ENCODE measurements at places on chromosomes 3 and 15. TPM values are rescaled to one million over a fixed set of nuclear protein-coding genes. Genes with fewer than 3 reads are reported as not detected.

The ADAMTS17 gene
- total RNA-seq = 10.6 TPM

The TP63 gene
- total RNA-seq = 0.45 TPM

The PLXND1 gene
- 78.8 TPM for total RNA-seq

The ARPP21 gene
- total RNA-seq = not detected

DNA sequence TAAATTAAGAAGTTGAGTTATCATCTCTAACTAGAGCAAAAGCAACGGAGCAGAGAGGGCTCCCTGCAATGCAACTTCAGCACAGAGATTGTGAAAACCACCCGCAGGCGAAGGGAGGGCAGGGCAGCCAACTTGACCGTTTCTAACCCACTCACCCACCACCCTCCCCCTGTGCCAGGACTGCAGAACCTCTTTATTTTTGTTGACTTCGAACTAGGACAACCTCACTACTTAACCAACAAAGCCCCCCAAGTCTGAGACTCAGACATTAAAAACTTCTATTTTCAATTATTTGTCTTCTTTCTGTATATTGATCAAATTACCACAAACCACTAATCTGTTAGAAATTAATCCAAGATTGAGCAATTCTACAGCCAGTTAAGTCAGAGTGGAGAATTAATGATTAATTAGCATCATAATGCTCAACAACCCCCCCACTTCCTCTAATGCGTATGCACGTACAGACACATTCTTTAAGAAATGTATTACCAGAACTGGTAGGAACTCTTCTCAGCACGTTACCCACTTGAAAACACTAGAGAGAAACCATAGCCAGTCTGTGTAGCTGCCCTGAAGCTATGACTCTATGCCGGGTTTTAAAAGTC, 2.0 kb downstream of the MGLL start:
- H3K4me3 ChIP-seq = peak overlapping the region; percentile 43
- peaks cover 64% of the 10 kb centered on the region for H3K27me3 ChIP-seq
- H3K4me1 ChIP-seq = peaks cover 15% of the 10 kb centered on the region
- peaks cover 6% of the 10 kb centered on the region for H3K36me3 ChIP-seq
- DNase-seq = no peak

DNA sequence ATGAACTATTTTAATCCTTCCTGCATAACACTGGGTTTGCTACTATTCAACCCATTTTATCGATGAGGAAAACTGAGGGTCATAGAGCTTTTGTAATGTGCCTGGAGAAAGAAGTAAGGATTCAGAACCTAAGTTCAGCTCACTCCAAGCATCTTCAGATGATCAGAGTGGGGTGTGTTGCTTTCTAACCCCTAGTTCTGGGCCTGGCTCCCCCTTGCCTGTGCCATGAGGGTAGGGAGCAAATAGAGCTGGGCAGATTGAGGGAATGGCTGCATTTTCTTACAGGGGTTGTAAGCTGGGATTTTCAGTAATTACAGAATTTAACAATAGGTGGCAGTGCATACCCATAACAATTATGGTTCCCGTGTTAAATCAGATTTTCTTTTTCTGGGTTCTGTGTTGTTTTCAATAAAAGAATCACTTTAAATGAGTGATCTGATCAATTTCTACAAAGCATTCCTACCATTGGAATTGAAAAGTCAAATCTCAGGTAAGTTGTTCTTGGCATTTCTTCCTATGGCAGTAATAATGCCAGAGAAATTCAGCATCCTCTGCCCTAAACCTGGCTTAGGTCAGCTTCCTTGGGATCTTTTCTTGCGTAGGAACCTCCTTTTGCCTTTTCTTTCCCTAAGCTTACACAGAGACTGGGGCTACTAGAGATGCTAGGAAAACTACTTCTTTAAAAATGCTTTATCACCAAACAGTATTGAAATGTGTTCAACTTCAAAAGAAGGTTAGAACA, 103.8 kb upstream of the IL12A start:
- H3K27me3 ChIP-seq = peaks cover 46% of the 10 kb centered on the region
- no peak overlapping the region for H3K27ac ChIP-seq
- no peak overlapping the region for H3K4me3 ChIP-seq
- no peak for DNase-seq
- H3K36me3 ChIP-seq = no peaks in the 10 kb centered on the region

DNA sequence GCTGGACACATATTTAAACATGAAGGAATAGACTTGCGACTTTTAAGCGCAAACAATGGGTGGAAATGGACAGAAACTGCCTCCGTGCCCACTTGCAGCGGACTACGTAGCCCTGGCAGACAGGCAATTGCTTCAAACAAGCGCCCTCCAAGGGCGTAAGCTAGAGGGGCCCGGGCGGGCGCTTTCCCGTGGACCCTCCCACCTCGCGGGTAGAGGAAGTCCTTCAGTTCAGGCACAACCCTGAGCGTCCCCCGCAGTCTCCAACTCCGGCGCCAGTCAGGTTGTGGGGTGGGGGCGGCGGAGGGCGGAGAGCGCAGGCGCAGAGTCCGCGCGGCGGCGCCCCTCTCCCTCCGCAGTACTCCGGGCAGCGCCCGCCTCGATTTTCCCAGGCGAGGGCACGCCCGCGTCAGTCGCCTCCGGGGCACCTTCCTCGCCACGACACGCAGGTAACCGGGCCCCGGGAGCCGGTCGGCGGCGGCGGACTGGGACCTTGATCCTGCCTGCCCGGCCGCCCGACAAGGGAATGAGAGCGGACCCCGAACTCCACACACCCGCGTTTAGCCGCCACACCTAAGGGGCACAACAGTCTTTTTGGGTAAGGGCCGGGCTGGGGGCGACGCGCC, at the start of gene SLC35G2:
Gene SLC35G2 (plus strand): TSS at position 358 of the 623 bp plus-strand sequence. CDS start 35,335 bp downstream, outside the sequence.
- peaks cover 40% of the 10 kb centered on the region for H3K27me3 ChIP-seq
- peaks cover 7% of the 10 kb centered on the region for H3K36me3 ChIP-seq
- peaks cover 17% of the 10 kb centered on the region for H3K4me1 ChIP-seq
- H3K4me3 ChIP-seq = peak within 1 kb of the TSS; percentile 94

- H3K27ac ChIP-seq = no peak overlapping the region
- H3K4me1 ChIP-seq = peaks cover 12% of the 10 kb centered on the region
- peaks cover 4% of the 10 kb centered on the region for H3K36me3 ChIP-seq
- DNase-seq = no peak
- H3K4me3 ChIP-seq = no peak overlapping the region
These were observed 2.4 kb downstream of the CPLX3 start for GRCh38 chr15:74828835-74829234.

GRCh38 chr3:139937674-139938279, 2.8 kb downstream of the CLSTN2 start:
- H3K36me3 ChIP-seq = peaks cover 4% of the 10 kb centered on the region
- DNase-seq = no peak
- no peak overlapping the region for H3K27ac ChIP-seq
- H3K27me3 ChIP-seq = peaks cover 74% of the 10 kb centered on the region

DNA sequence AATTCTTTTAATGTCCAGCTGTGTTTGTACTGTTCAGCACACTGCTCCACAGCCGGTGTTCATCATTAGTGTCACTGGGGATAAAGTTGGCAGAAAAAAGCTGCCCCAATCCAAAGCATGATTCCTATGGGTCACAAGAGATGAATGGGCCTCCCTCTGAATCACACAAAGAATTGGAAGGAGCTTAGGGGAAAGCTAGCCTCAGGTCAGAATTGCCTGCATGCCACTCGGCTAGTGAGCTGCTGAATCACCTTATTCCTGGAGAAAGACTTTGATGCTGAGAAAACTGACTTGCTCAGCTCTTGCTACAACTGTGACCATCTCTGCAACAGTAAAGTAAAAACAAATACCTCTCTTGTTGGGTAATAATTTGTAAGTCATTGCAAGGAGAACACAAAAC, 3.5 kb downstream of the CCK start:
- H3K36me3 ChIP-seq = peaks cover 6% of the 10 kb centered on the region
- peaks cover 71% of the 10 kb centered on the region for H3K27me3 ChIP-seq
- peaks cover 6% of the 10 kb centered on the region for H3K4me1 ChIP-seq

DNA sequence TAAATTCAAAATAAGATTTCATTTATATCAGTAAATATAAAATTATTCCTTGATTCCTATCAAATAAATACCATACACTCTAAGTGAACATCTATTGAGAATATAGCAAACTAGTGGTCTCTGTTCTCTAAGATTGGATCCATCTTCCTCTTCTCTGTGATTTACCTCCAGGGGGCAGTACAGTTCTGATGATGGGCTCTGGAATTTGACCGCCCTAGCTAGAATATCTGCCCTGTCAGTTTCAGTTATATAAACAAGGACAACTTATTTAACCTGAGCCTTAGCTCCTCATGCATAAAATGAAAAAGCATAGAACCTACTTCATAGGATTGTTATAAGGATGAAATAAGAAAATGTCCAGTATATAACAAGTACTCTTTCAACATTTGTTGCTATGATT, 171.1 kb upstream of the CCDC54 start:
- peaks cover 41% of the 10 kb centered on the region for H3K27me3 ChIP-seq
- no peaks in the 10 kb centered on the region for H3K4me1 ChIP-seq
- no peak overlapping the region for H3K27ac ChIP-seq

DNA sequence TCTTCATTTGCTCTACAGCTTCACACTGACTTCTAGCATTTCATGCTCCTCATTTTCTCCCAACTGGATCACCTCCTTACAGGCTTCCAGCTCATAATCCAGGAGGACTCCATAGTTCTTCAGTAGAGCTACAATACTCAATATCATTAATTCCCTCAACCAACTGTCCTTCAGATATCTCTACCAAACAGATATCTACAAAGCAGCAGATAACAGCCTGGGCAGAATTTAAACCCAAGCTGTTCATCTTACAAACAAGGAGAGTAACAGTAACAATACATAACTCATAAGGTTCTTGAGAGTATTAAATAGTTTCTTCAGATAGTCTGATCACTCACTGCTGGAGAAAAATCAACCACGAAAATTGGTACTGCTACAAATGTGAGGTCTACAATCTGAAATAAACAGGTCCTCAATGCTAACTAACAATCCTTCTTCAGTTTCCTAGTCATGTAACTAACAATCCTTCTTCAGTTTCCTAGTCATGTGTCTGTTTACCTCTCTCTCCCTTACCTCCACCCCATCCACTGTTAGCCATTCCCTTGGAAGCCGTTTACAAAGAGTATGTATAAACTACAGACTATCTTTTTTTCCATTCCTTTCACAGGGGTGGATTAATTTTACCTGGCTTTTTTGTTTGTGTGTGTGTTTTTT, 5.0 kb downstream of the PEAK1 start:
- peaks cover 16% of the 10 kb centered on the region for H3K4me1 ChIP-seq
- peaks cover 8% of the 10 kb centered on the region for H3K27me3 ChIP-seq
- DNase-seq = no peak
- H3K27ac ChIP-seq = no peak overlapping the region
- H3K36me3 ChIP-seq = no peaks in the 10 kb centered on the region
- H3K4me3 ChIP-seq = no peak overlapping the region

GRCh38 chr3:173589116-173589515, 191.6 kb downstream of the NLGN1 start:
- no peaks in the 10 kb centered on the region for H3K27me3 ChIP-seq
- no peaks in the 10 kb centered on the region for H3K36me3 ChIP-seq
- H3K4me1 ChIP-seq = peaks cover 4% of the 10 kb centered on the region
- H3K4me3 ChIP-seq = no peak overlapping the region
- no peak overlapping the region for H3K27ac ChIP-seq
- no peak for DNase-seq

DNA sequence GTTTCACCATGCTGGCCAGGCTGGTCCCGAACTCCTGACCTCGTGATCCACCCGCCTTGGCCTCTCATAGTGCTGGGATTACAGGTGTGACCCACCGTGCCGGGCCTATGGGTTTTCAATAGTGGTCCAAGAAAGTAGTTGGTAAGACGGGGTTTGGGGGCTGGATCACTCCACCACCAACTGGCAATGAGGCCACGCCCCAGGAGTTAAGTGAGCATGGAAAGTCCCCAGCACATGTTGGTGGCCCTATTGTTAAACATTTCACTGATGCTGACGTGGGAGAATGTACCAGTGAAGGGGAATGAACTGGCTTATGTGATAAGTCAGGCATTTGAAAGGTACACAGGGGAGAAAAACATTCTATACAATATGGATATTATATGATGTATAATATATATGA, 80.4 kb downstream of the CHRD start:
- DNase-seq = no peak
- H3K4me1 ChIP-seq = no peaks in the 10 kb centered on the region
- no peak overlapping the region for H3K4me3 ChIP-seq
- peaks cover 6% of the 10 kb centered on the region for H3K36me3 ChIP-seq
- H3K27me3 ChIP-seq = peaks cover 41% of the 10 kb centered on the region
- H3K27ac ChIP-seq = no peak overlapping the region

Data from T-helper 17 cell (primary cell).